ENCODE measurements at places on chromosomes 3 and 15.
A peak's percentile ranks its signal among the peaks of the same experiment; 100 is the strongest.

- no peak for ATAC-seq
These were observed 43.5 kb downstream of the SCN5A start for GRCh38 chr3:38605981-38606380.

- ATAC-seq, result no peak
These were observed 310.2 kb upstream of the PPP2R3A start for GRCh38 chr3:135655328-135655727.

DNA sequence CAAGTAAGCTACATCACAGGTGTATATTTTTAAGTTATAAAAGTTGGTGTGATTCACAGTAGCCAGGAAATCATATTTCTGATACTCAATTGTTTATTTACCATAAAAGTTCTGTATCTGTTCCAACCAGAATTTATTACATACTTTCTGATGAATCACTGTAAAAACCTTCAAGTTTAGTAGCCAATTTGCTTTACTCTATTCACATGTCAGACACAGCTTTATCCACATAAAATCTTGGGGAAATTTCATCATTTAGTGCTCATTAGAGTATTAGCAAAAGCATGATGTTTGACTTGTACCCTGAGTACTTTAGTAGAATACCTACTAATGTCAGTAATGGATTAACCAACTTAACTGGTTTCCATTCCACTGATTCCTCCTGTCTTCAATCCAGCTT is 249.8 kb downstream of the POLQ start:
- ATAC-seq, result no peak

GRCh38 chr15:93152951-93153350 is 63.9 kb upstream of the RGMA start:
- ATAC-seq, result no peak

DNA sequence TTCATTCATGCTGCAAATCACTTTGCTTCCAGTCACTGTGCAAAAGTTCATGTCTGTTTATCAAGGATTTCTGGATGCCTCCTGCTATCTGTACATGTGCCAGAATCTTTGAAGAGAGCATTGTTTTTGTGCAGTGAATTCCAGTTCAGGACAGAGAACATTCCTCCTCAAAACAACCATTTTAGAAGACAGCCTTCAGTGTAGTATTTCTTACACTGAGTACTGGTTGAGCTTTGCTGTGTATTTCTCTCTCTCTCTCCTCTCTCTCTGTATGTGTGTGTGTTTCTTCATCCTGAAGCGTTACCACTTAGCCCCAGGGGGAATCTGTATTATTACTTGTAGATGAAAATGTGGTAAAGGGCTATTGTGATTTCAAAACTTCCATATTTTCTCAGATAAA is 123.8 kb upstream of the CHL1 start:
- no peak for ATAC-seq

- no peak for ATAC-seq
These were observed 331.3 kb upstream of the PROK2 start for GRCh38 chr3:72116226-72116625.

- peak; percentile 46 for ATAC-seq
These were observed 718 bp downstream of the BNIP2 start for GRCh38 chr15:59688423-59688781.

- peak; percentile 24 for ATAC-seq
These were observed 13.6 kb downstream of the IGDCC4 start for GRCh38 chr15:65409036-65409631.

- no peak for ATAC-seq
These were observed 2.4 kb upstream of the GPR87 start for GRCh38 chr3:151318991-151319390.

GRCh38 chr15:90744759-90745402 is 27.7 kb downstream of the BLM start:
- no peak for ATAC-seq

DNA sequence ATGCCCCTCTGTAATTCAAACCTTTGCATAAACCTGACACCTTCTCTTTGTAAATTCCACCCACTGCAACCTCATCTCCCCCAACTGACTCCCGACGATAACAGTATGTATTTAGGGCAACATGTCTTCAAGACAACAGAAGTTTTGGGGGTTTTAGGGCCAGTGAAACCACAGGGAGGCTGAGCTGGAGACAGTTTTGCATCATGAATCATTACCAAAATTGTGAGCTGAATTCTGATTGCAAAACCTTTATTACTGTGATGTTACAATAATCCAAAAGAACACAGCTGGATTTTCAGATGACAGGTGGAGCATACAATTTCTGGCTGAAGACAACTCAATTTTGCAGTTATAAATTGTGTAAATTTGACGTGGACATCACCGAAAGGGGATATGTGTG is 281.3 kb upstream of the TTC14 start:
- ATAC-seq, result no peak

GRCh38 chr15:71548401-71548807 is 261.9 kb upstream of the NR2E3 start:
- 0 out of 3 replicates have a peak, but pooled peaks have one; percentile 24 for ATAC-seq

DNA sequence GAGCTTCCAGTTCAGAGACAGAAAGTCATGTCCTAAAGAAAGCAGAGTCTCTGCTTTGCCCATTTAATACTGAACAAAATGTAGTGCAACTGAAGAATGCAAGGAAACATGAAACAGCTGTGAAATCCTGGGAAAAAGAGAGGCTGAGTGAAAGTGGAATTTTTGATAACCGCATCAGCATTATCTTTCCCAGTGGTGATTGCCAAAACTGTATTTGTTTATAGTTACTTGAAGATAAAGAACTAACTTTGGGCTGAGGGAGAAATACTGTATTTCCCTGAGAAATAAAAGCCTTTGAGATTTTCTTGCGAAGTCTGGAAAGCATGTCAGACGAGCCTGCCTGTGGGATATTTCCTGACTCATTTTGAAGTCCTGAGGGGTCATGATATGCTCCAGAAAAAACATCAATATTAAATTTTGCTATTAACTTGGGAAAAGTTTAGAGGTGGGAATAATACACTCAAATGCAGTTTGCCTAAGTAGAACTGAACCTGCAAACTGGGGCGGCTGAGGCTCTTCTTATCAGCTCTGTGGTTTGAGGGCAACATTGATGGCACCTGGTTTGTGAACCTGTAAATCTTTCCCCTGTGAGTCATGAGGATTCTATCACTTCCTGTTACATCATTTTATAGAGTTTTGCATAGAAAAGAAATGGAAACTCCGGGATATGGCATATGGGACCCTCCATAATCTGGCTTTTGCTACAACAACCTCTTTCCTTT is 855.3 kb downstream of the MCTP2 start:
- ATAC-seq, result no peak

All from SK-N-SH treated with all-trans-retinoic acid at 6 μM for 48 hours (cell line).